ENCODE measurements at places on chromosomes 5 and 9.
A peak's percentile ranks its signal among the peaks of the same experiment; 100 is the strongest.

GRCh38 chr5:43316421-43316820, 3.2 kb upstream of the HMGCS1 start:
- DNase-seq, result no peak

DNA sequence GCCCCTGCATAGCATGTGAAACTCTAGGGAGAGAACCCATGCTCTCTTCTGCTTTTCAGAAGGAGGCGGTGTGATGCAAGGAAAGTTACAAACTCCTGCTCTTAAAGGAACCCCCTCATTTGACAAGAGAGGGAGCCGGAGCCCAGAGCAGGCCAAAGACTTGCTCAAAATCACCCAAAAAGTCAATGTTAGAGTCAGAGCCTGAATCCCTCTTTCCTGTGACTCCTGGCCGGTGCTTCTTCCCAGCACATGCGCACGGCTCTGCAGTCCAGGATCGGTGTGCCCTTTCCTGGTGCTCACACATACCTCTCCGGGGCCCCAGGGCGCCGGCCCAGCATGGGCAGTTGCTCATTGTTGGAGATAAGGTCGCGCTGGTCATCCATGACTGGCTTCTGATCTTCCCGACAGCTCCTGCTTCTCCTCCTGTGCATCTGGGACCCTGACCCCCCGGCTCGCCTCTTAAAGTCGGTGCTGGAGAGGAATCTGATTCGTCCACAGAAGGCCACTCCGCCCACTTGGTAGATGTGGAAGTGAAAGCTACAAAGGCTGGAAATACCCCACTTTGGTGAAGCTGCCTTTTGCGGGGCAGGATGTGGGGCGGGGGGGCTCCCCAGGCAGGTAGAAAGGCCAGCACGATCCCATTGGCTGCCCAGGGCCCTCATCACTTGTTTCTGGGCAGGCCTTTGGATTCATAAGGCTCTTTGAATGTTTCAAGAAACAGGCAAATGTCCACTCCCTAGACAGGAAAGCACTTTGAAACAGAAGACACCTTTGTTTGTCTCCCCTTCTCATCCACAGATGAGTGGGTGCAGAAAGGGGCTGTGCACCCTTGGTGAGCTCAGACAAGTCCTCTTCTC, at the start of gene CD74:
TSS of gene CD74 (minus strand) at position 592 of the 857 bp plus-strand sequence. CDS start at position 431, 161 bp downstream.
- peak; percentile 90 for DNase-seq

DNA sequence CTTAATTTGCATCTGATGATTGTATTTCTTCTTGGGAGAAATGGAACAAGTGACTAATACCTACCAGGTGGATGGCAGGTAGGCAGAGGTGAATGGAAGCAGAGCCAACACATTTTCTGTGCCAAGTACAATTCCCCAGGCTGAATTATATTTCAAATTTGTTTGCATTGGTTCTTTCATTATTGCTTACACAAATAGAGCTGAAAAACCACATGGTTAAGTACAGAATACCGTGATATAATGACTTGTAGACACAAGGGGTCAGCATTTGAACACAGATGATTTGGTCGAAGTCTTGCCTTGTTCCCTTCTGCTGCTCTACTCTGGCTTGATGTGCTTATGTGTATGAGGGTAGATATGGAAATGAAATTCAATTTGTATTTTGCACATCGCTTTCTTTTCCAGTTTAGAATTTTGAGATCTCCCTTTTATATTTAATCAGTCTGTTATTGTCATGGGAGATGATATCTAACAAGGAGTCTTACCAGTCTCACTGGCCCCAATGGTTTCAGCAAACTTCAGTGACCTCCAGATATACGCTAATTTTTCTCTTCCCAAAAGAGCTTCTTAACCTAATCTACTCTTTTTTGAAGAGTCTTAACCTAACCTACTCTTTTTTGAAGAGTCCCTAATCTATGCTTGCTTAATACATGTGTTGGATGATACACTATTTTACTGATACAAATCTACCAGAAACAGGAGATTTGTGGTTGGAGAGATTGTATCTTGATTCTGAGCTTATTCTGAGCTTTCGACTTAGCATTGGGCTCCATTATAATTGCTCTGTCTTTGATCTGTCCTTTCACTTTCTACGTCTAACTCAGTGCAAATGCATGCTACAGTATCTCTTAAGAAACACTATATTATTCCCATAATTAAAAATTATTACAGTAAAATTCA, 88.1 kb downstream of the PCSK1 start:
- peak; percentile 33 for DNase-seq

DNA sequence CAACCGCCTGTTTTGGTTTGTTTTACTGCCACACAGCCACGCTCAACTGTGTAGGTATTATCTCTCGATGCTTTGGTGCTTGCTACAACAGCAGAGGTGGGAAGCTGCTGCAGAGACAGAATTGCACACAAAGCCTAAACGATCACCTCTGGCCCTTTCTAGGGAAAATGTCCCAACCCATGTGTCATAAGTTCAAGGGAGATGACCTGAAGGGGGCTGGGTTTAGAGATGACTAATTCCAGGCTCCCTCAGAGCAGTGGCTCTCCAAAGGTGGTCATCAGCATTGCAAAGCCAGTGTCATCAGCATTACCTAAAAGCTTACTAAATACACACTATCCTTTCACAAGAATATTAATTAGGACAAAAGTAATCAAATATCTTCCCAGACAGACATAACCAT, 10.9 kb downstream of the ZNF622 start:
- DNase-seq, result no peak

- no peak for DNase-seq
Observed at GRCh38 chr5:39411061-39411460, 13.7 kb downstream of the DAB2 start.

GRCh38 chr5:35476797-35477196, 140.9 kb upstream of the SPEF2 start:
- no peak for DNase-seq

GRCh38 chr5:107736638-107737037, 65.9 kb upstream of the EFNA5 start:
- DNase-seq, result no peak

DNA sequence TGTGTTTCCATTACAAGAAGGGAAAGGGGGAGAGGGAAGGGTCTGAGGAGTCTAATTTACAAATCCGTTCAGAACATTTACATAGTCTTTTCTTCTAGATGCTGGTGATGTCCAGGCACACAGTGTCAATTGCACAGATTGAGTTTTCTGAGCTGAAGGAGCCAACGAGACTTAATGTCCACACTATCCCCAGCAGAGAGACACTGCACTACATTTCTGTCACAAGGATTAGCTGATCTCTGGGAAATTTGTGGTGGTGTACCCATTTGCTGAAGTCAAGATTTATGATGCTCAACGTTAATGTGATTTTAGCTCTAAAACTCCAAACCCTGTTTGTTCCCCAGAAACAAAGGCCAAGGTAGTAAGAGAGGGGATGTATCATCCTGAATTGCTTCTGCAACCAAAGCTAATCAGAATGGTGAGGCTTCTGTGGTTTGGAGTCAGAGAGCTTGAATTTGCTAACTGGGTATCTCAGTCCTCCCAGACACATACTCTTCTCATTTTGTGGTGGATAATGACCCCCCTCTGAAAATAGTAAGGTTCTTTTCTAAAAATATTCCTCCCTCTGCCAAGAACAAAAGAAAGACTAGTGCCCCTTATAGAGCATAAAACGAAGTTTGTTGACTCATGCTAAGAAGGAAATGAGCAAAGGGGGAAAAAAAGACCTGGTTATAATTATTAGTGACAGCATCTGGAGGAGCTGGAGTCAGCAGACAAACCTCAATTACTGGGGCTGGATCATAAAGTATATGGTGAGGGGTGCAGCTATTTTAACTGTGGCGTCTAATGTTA, 416.9 kb downstream of the PSAT1 start:
- DNase-seq, result no peak

DNA sequence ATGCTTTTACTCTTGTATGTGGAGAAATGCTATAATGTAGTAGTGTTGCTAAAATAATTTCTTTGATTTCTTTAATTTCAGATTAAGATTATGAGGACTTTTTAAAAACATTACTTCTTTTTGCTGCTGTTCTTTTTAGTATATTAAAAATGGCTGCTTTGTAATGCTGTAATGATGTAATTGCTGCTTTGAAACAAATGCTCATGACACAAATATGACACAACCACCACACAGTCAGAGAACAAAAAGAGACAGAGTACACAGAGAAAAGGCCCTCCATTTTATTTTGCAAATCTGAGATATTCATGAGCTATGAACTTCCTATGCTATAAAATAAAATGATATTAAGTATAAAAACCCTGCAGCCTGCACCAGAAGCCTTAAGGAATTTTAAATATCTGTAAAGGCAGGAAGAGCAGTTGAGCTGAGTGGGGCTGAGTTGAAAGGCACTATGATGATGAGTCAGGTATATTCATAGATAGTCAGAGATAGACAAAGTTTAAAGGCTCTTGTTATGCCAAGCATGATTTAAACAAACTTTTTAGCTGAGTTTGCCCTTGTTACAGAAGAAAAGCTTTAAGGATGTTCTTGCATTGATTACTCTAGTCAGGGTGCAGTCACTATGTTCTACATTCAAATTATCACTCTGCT, 5.1 kb upstream of the POU5F2 start:
- no peak for DNase-seq

GRCh38 chr5:1565737-1566734, 42.3 kb upstream of the LPCAT1 start:
- no peak for DNase-seq

- no peak for DNase-seq
Observed at GRCh38 chr5:37174928-37175327, 74.2 kb downstream of the CPLANE1 start.

DNA sequence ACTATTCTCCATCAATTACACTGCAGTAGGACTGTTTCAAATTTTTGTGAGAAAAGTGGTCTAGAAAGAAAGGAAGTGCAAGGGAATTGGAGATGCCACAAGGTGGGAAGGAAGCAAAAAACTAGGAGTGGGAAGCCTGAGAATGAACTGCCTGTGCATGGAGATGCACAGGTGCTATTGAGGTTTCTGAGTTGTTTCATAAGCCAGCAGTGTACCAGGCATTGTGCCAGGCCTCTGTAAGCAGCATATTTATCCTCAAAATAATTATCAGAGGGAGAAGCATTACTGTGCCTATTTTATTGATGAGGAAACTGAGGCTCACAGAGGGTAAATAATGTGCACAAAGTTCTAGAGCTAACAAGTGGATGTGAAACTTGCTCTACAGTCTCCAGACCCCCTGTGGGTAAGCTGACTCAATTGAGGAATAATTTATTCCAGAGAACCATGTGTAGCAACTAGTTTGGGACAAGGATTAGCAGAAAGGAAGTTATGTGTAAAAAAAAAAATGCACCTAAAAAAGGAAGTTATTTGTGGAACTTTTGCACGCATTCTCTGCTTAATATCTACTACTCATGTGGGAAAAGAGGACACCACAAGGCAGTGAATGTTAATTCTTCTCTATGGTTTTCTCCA, 96.7 kb downstream of the SNCAIP start:
- peak; percentile 50 for DNase-seq

- DNase-seq, result no peak
Observed at GRCh38 chr5:172147857-172148256, 40.2 kb downstream of the STK10 start.

- peak; percentile 44 for DNase-seq
Observed at GRCh38 chr9:2271426-2271825, 256.3 kb downstream of the SMARCA2 start.

DNA sequence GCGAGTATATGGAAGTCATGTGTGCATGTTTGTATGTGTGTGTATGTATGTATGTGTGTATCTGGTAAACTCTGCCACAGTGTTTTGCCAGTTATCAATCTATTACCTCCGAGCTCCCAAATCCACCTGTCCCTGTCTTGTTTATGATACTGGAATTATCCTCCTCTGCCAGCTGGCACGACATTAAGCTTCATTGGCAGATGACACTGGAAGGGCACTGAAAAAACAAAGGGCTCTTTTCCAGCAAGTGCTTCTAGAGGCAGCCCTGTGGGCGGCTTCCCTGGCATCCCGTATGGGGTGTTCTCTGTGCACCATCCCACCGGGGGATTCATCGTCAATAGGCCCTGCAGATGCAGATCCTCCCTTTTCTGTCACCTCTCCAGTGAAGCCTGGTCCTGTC, 221.5 kb downstream of the MSX2 start:
- DNase-seq, result no peak

- DNase-seq, result no peak
Observed at GRCh38 chr5:39479537-39479936, 54.8 kb upstream of the DAB2 start.

DNA sequence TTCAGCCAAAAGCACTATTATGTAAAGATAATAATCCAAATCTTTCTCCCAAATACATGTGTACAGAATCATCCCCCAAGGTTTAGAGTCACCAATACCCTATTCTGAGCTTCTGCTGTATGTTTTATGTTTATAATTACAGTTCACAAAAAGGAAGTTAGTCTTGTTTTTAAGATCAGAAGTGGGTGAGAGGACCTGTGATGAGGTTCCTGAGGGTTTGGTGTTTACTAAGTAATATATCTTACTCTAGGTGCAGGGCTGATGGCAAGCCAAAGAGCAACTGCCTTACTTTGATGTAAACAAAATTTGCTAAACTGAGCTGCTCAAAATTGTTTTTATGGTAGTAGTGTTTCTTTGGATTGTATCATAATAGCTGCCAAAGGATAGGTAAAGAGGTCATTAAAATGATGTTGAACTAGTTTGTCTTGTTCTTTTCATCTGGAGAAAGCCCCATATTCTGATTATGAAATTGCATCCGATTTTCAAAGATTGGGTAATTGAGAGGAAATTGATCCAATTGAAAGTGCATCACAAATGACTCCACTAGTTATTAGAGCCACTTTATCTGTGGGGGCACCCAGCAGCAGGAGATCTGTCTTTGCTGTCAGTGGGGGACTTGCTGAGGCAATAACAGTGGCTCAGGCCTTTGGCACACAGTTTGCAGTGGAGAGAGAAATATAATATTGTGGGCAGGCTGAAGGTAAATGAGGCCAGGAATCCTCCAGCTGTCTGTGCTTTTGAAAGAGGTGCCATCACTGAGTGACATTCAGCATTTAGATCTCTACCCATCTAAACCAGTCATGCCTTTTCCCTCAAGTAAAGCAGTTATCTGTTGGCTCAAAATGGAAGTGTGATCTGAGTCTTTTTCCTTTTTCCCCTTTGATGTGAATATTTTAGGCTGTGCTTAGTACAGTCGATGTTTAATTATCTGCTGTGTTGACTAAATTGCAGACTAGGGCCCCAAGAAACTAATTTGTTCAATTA, 14.1 kb downstream of the TRIM32 start:
- DNase-seq, result no peak

DNA sequence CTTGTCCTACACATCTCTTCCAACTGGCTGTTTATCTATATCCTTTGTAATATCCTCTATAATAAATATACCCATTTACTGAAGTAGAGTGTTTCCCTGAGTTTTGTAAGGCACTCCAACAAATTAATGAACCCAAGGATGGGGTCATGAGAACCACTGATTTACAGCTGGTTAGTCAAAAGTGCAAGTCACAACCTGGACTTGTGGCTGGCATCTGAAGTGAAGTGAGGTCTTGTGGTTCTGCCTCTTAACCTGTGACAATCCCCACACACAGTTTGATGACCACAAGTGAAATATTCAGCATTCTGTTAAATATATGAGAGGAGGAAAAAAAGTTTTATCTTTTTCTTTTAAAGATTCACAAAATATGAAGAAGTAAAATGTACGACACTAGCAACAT, 126.1 kb downstream of the NR2F1-AS1 start:
- no peak for DNase-seq

DNA sequence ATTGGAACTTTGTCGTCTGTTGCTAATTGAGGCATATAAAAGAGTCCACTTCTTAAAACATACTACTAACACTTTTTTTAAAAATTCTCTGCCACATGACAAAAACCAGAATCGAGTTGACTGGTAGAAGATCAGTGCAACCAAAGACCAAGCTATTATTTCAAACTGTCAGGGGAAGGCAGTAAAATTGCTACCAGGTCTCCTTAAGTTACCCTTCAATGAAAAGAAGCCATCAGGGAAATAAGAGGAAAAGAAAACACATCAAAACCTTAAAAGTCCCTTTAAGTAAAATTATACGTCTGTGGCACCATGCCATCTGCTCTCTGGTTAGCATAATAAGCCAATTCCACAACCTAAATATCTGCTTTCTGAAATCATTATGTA, 9.6 kb downstream of the ZNF608 start:
- no peak for DNase-seq
